GM19239 (cell line): ENCODE measurements at places on chromosomes 2 and 18.

DNA sequence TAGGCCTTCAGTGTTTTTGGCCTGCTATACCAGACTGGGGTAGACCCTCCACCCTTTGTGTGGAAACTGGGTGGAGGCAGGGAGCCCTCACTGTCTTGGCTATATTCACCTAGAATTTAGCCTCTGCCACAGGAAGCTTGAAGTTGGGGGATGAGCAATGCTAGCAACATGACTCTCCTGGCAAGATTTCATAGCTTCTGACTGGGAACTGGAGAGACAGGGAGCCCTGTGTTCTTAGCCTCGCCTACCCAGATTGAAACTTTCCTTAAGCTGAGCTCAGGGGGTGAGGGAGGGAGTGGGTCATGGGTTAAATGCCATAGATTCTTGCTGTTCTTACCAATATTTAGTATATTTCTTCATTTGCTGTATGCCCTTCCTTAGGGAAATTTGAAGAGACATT, 46.8 kb upstream of the FAM98A start:
- DNase-seq: no peak

DNA sequence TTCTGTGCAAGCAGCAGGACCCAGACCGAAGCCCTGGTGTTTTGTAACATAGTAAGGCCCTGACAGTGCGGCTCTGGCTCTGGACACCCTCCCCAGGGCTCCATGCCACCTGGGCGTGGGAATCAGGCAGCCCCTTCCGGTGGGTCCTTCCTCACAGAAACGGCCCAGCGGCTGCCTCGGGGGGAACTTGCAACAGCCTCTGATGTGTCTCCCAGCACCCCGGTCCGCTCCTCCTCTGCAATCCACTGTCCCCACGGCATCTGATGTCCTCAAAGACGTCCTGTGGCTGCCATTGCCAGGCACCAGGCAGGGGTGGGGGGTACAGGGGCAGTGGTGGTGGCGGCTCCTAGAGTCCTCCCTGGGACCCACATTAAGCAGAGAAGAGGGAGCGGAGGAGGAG, 58.8 kb downstream of the CENPO start:
- no peak for DNase-seq

GRCh38 chr2:112290088-112290487, 14.7 kb downstream of the ZC3H6 start:
- no peak for DNase-seq

GRCh38 chr2:174878537-174879147, 114.4 kb upstream of the CHRNA1 start:
- DNase-seq: no peak

GRCh38 chr18:73639788-73640187, 507.8 kb downstream of the FBXO15 start:
- no peak for DNase-seq

GRCh38 chr2:207395535-207396251, 134.1 kb upstream of the CREB1 start:
- DNase-seq: no peak

- DNase-seq: no peak
Measured at GRCh38 chr2:218368621-218369153, 12.0 kb downstream of the CATIP start.

- DNase-seq: peak; percentile 91
Measured at GRCh38 chr18:11981192-11981542, at the start of gene IMPA2. IMPA2 (plus strand) TSS chr18:11981507; CDS start chr18:11981670, 163 bp downstream.

GRCh38 chr2:142426064-142426463, 295.2 kb upstream of the LRP1B start:
- DNase-seq: no peak

- no peak for DNase-seq
Measured at GRCh38 chr18:71287268-71287667, 998.4 kb downstream of the SOCS6 start.

DNA sequence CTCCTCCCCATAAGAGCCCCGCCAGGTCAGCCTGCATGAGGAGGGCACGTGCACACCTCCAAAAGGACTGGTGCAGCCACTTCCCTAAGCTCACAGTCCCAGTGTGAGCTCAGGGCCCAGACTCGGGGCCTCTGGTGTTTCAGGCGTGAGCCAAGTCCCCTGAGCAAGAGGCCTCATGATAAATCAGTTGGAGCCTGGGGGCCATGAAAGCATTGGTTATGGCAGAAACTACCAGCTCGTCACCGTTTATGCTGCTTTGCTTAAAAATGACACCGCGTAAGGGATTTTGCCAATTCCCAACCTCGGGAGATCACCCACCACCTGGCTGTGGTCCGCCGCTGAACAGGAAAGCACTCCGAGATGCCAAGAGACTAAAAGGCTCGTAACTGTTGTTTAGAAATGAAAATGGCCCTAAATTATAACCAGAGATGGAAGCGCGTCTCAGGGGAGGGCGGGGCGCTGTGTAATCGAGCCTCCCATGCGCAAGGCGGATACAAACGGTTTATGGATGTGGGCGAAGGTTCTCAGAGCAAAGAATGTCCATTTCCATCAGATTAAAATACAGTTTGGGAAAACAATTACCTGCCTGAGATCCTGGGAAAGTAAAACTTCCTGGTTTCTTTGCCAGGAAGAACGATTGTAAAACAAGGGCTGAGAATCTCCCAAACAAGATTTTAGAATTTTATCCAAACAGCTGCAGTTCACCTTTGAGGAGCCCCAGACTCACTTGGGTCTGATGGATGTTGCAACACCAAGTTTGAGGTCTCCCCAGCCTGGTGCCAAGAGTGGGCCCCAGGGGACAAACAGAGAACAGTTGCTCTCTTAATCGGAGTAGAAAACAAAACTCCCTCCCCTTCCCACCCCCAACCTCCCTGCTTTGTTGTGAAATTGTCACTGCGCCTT, 141.4 kb downstream of the BCL2 start:
- no peak for DNase-seq

DNA sequence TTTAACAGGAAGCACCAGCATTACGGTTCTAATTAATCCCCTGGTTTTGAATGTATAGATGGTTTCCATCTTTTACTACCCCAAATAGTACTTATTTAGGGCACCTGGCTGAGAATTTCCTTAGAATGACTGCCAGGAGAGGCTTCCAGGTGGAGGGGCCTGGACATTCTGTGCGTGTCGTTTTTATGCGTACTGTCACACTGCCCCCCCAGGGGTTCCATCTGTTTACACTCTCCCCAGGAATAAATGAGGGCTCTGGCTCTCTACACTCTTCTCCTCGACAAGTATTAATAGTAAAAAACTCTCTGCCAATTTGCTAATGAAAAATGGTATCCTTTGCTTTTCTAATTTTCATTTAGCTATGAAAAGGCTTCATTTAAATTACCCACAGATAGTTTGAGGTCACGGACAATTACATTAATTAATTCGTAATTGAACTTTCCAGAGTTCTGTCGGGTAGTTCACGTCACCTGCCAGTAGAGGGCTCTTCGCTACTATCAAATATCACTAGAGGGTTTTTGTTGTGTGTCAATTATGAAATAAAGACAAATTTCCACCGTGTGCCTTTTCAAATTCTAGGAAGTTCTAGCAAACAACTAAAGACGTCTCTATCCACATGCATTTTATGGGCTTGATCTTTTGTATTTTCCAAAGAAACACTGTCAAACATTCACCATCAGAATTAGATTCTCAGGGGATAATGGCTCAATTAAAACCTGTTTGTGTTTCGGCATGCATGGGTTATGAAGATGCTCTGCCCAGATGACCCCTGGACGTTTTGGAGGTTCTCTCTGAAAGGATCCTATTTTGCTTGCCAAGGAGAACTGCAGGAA, 88.8 kb upstream of the ASB18 start:
- DNase-seq: no peak

- no peak for DNase-seq
Measured at GRCh38 chr18:3605486-3605952, 155.5 kb downstream of the TGIF1 start.

- DNase-seq: no peak
Measured at GRCh38 chr18:58525517-58525916, 103.4 kb downstream of the ALPK2 start.

- DNase-seq: no peak
Measured at GRCh38 chr2:104867813-104868504, 14.0 kb downstream of the POU3F3 start.

- DNase-seq: no peak
Measured at GRCh38 chr2:12448846-12449505, 267.8 kb upstream of the TRIB2 start.

DNA sequence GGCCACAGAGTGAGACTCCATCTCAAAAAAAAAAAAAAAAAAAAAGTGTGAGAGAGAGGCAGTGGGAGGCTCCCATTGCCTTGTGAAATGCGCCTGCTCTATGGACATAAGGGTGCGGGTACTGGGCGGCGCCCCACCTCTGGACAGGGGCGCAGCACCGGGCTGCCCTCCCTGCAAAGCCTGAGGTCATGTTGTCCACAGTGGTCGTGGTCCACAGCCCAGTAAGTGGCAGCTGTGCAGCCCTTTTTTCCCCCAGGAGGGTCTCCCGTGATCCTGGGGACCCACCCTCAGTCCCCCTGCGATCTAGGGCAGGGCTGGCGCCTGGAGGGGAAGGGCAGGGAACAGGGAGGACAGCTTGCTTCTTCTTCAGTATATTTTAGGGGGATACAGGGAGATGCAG, 37.8 kb downstream of the LPIN1 start:
- no peak for DNase-seq

DNA sequence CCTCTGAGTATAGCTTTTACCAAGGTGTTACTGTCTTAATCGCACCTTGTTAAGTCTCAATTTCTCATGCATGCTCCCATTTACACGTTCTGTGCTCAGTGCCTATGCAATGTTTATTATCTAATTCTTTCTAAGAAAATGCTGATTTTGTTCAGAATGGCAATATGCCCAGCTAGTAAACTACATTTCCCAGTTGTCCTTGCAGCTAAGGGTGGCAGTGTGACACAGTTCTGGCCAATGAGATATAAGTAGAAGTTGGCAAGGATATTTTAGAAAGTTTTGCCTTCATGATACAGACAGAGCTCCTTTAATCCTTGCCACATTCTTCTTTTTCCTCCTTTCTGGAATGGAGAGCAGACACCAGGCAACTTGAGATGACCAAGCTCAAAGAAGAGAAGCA, 45.3 kb downstream of the POLE4 start:
- DNase-seq: no peak
